EH (cell line): ENCODE measurements at places on chromosomes 3 and 15.

DNA sequence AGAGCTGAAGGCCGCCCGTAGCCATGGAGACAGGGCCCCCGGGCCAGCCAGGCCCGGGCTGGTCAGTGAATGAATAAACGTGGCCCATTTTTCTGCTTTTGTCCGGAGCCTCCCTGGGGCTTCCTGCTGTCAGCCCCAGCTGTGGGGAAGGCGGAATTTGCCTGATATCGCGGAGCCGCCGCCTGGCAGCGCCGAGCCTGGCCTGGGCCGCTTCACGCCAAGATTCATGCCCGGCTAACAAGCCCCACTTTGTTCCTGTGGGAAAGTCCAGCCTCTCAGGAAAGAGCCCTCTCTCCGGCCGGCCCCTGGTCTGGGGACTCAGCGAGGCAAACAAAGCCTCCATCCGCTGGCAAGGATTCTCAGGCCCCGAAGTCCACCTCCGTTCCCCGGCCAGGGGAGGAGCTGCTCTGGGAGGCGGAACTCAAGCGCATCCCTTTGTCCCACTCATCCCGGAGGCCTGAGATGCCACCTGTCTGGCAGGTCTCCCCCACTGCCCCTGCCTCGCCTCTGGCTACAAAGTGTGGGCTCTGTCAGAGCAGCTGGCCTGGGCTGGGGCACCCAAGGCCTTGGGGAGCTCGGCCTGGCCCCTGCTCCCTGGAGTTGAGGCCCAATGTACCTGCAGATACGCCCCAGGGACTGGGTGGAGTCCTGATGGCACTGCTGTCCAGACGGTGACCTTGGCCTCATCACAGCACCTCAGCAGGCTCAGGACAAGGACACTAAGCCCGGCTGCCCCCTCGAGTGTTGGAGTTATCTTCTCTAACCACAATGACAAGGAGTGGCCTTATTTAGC, 51.6 kb upstream of the SLC6A11 start:
- DNase-seq = no peak

DNA sequence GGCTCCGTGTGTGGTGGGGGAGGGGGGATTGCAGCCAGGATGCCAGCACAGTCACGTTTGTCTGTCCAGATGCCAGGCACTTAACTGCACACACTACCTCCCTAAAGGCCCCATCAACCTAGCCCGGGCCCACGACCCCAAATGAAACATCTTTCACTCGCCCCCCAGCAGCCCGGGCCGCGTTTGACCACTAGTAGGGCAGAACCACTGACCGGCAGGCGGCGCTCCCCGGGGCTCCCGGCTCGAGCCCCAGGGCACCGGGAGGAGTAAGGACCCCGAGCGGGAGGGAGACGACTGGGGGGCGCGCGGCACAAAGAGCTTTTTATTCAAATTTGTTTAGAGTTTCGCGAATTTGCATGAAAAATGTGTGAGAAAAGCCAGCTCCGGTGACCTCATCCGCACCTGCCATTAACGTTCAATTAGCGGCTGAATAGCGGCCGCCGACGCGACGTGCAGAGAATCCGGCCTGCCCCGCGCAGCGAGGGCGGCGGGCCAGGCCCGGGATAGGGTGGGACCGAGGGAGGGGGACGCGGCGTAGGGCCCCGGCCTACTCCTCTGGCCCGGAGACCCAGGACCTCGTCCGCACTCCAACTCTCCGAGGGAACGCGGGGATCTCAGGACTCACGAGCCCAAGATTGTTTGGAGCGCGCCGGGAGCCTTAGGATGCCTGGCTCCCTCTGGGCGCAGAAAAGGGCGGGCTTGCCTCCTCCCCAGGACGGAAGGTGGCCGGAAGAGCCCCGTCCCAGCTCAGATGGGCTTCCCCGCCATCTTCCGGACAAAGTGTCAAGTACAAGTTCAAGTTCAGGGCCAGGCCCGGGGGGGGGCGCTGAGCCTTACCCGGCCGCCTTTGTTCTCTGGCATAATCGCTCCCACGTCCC, 64.9 kb upstream of the POLG start:
- peak; percentile 44 for DNase-seq

- no peak for DNase-seq
Observed at GRCh38 chr3:13747627-13748026, 132.2 kb downstream of the WNT7A start.

- no peak for DNase-seq
Observed at GRCh38 chr15:37375519-37375918, 275.2 kb upstream of the MEIS2 start.

DNA sequence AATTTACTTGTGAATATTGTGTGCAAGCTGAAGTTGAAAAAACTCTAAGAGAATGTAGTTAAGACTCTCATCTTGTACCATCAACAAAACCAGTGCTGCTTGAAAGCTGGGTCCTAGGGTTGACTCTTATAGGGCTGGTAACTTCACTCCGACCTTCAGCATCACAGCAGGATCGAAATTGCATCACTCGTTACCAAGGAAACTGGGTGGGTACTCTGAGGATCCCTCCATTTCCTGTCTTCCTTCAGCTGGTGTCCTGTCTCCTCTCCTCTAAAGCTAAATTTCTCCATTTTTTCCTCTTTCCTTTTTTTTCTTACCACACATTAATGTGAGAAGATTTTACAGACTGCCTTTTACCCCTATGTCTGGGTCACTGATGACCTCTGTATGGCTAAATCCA, 3.0 kb upstream of the APH1B start:
- DNase-seq = peak; percentile 43

GRCh38 chr3:194714564-194714963, 28.9 kb downstream of the FAM43A start:
- DNase-seq = no peak

DNA sequence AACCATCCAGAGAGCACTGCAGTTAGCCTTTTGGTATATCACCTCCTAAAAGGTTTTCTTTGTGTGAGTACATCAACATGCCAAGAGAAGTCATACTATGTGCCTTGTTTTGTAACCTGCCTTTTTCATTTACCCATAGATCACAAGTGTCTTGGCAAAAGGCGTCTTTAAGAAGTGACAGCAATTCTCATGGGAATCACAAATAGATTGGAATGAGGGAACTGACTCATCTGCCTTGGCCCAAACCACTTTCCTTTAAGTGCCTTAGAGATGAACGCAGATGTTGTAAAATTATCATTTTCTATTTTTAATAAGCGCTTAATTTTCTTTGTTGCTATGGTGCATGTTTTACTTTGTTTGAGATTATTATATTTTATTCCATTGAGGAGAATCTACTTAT, 20.7 kb upstream of the POMGNT2 start:
- no peak for DNase-seq

DNA sequence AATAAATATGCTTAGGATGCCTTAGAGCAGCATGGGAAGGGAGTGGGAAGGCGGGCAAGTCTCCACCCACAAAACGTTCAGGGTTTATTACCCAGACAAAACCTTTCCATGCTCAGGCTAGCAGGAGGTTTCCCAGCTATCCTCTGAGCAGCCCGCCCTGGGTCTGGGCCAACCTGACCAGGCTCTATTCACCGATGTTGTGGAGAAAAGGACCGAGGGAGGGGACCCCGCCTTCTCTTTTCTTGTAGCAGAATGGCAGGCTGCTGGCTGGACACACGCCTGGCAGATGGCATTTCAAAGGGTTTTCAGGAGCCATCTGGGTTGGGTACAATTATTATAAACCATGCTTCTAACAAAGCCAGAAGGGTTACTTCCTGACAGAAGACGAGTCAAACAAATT, 540.9 kb downstream of the MAGI1 start:
- DNase-seq = no peak

DNA sequence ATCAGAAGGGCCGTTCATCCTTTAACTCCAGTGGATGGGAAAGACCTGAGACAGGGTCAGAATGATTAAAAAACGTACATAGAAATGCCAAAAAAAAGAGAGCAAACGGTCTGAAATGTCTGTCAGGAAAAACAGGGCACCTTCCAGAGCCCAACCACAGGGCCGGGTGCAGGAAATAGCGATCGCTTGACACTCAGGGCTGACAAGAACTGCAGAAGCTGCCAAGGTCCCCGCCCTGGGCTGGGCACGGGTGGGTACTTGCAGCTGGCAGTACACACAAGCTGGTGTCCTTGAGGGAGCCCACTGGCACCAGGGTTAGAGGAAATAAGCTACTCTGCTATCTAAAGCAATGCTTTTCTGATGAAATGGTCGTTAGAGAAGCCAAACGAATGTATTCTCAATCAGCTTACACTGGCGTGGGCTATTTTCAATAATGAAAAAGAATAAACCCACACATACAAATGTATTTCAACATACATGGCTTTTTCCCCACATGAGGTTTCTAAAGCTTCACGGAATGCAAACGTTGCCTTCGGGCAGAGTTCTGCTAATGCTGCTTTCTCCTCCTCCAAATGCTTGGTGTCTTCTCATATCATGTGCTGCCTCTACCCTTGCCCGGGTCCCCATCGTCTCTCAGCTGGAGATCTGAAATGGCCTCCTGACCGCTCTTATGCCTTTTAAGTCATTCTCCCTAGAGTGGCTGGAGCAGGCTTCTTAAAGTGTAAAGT, 15.6 kb downstream of the FRMD4B start:
- peak; percentile 25 for DNase-seq

GRCh38 chr15:52080706-52081392, 31.7 kb downstream of the BCL2L10 start:
- DNase-seq = no peak

GRCh38 chr3:189001559-189001958, 170.2 kb upstream of the TPRG1 start:
- peak; percentile 89 for DNase-seq

DNA sequence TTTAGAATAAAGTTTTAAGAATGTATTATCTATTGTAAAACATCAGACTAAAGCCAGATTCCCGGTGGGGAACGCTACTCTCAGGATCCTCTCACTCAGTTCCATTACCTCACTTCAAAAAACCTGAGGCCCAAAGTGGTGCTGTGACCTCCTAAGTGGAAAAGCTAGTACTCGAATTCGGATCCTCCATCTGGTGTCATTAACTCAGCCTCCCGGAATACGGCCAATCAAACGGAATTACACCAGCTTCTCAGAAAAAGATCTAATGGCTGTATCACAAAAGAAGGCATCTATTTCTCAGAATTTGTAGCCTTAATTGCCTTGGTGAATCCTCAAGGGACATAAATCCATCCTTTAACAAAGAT, 627 bp downstream of the ACAD11 start:
- no peak for DNase-seq

DNA sequence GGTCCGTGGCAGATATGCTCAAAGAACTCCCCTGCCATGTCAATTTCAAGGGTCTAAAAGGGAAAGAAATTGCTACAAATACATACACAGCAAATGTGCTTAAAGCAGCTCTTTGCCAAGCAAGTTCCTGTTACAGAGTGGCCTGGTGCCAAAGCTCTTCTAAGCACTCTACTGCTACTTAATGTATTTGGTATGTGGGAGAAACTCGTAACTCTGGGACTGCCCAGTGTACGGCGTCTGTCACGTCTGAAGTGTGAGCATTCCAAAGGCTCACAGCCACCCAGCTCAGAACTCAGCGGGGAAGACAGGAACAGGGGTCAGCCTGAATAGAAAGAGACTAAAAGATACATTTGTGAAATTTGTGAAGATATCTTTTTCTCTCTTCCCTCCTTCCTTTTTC, 54.6 kb downstream of the RBMS3 start:
- DNase-seq = peak; percentile 99

- DNase-seq = no peak
Observed at GRCh38 chr15:70195171-70195570, 97.5 kb upstream of the TLE3 start.

- peak; percentile 20 for DNase-seq
Observed at GRCh38 chr3:125594125-125594524, 1.2 kb downstream of the OSBPL11 start.

DNA sequence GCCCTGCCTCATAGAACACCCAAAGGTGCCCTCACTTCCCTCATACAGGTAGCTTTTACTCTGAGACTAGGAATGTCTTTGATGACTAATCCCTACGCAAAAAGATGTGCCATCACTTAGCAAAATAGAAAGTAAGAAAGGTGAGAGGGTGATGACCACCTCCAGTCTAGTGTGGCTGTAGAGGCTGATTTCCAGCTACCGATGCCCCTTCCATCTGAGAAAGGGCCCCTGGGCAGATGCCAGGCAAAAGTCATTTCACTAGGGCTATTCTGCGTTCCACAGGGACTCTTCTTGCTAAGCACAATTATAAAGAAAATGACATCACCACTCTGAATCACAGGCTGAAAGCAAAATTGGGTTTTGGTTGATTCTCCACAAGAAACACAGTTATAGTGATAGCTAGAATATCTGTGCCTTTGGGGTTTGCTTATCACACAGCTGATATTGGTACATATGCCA, 77.4 kb downstream of the RBPMS2 start:
- peak; percentile 32 for DNase-seq

DNA sequence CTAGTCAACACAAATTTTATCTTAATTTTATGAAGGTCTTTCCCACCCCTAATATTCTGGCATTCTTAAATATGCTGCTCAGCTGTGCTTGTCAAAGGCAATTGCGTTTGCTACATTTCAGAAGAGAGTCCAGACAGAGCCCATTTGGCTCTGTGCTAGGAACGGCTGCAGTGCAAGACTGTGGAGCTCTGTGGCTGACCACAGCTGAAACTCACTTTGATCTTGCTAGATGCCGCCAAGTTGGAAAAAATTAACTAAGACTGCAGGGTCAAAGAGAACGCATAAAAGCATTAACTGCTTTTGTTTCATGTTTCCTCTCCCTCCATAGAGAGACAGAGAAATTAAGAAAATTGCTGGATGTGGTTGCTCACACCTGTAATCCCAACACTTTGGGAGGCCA, 7.6 kb upstream of the PPP1R2 start:
- DNase-seq = no peak

DNA sequence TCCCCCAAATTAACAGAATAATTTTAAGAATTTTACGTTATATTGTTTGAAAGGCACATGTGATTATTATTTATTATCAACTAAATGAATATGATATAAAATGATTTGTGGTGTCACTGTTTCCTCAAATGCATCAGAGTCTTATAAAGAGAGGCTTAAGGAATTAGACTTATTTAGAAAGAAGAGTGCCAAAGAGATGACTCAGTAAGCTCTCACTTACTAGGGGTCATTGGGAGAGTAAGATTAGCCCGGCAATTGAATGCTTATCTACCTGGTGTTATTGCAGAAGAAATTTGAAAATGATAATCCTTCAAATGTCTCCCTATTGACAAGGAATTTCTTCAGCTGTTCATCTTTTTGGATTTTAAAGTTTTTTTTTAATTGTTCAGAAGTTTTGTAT, 408.7 kb downstream of the OXSM start:
- no peak for DNase-seq

DNA sequence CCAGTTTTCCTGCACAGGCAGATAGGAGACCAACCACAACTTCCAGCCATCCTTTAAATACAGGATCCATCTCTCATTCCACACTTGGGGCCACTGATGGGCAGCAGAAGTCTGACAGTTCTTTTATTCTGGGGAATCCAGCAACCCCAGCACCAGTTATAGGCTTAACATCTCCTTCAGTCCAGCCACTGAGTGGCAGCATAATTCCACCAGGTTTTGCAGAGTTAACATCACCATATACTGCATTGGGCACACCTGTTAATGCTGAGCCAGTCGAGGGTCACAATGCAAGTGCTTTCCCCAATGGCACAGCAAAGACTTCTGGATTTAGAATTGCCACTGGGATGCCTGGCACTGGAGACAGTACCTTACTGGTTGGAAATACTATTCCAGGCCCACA, 2.9 kb downstream of the NPAP1 start:
- no peak for DNase-seq
